Hematopoietic multipotent progenitor cell treated with erythropoietin and hydrocortisone succinate and interleukin-3 and kit ligand, for 17 days (in vitro differentiated cells): ENCODE measurements at places on chromosomes 2 and 18.

DNA sequence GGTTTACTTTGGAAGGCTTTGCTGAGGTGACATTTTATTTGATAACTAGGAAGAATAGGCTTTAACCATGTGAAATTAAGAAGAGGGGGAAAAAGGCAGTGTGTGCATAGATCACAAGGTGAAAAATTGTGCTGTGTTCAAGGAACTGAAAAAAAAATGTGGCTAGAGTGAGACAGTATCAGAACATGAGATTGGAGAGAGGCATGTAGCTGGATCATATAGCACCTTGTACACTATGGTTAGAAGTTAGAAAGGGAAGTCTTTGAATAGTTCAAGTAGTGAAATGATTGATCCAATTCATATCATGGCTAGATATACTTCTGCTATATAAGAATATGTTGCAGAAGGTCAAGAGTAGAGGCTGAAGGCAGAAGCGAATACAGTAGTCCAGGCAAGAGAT lies 12.3 kb upstream of the TNFRSF11A start:
- DNase-seq = no peak

GRCh38 chr2:45886171-45886663 lies 234.7 kb downstream of the PRKCE start:
- DNase-seq = no peak

DNA sequence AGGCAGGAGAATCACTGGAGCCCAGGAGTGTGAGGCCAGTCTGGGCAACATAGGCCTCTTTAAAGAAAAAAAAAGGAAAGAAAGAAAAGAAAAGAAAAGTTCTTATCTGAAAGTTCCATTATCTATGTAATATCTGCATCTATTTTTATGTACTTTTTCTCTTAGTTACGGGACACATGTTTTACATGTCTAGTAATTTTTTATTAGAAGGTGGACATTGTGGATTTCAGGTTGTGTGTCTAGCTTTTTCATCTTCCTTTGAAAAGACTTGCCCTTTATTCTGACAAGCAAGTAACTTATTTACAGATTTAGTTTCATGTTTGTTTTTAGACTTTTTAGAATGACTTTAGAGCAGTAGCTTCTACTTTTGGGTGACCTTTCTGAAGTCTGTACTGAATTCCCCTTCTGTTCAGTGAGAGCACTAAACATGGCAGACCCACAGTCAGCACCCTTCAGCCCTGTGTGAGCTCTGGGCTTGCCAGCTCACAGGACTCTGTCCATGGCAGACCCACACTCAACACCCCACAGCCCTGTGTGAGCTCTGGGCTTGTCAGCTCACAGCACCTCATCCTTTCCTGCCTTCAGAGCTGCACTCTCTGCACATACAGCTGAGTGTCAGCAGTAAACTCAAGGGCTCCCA lies 17.5 kb downstream of the TRAPPC12 start:
- DNase-seq = no peak

GRCh38 chr2:40403233-40403836 lies 48.6 kb downstream of the SLC8A1 start:
- no peak for DNase-seq

DNA sequence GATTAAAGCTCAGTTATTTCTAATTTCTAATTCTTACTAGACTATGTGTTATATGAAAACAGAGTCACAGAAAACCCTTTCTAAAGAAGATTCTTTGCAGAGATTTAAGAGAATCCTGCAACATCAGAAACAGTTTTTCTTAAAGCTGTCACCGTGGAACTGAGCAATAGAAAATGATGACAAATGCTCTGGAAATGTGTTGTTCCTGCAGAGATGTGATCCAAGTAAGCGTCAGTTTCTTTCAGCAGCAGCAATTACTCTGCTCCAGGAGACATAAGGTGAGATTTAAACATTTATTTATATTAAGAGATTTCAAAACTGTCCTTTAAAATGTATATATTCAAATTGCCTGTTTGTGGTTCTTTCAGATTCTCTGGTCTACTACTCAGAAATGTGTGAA lies 350.5 kb upstream of the NETO1 start:
- no peak for DNase-seq

DNA sequence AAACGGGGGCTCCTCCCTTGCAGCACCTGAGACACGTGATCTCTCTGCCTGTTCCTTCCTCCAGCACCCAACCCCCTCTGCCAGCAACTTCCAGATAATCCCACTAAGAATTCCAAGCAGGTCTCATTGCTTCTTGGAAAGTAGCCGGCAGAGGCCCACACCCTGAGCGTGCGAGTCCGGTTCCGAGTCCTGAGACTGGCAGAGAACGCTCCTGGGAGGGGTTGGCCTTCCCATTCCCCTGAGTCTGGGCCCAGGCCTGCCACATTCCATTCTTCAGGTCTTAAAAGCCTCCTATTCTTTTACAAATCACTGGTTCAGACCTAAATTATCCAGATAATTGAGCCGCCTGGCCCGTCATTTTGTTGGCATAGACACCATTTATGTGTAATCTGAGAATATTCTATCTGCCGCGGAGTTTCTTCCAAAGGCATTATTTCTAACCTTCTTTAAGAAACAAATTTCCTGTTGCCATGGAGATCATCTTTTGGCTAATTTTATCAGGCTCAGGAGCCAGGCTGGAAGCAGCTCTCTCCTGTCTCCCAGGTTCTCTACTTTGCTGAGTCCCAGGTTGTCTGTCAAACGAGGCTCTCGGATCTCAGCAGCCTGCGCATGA lies 165.4 kb downstream of the MYCN start:
- no peak for DNase-seq

DNA sequence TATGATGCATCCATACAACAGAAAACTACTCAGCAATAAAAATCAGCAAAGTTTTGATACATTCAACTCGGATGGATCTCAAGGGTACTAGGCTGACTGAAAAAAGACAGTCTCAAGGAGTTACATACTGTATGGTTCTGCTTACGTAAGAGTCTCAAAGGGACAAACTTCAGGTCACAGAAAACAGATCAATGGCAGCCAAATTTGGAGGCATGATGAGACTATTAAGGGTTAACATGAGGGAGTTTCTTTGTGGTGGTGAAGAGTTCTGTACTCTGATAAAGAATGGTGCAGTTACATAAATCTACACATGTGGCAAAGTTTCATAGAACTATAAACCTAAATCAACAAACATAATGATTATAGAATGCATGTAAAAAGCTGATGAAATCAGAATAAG lies 81.4 kb downstream of the COBLL1 start:
- DNase-seq = no peak

DNA sequence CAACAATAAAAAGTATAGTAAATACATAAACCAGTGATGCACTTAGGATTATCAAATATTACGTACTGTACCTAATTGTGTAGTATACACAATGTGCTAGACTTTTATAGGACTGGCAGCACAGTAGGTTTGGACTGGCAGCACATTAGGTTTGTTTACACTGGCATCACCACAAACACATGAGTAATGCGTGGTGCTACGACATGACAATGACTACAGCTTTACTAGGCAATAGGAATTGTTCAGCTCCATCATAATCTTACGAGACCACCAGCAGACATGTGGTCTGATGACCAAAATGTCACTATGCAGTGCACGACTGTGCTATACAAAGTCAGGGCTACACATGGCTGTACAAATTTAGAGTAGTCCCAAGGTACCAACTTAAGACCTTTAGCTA lies 2.3 kb downstream of the MBOAT2 start:
- DNase-seq = peak; percentile 56

DNA sequence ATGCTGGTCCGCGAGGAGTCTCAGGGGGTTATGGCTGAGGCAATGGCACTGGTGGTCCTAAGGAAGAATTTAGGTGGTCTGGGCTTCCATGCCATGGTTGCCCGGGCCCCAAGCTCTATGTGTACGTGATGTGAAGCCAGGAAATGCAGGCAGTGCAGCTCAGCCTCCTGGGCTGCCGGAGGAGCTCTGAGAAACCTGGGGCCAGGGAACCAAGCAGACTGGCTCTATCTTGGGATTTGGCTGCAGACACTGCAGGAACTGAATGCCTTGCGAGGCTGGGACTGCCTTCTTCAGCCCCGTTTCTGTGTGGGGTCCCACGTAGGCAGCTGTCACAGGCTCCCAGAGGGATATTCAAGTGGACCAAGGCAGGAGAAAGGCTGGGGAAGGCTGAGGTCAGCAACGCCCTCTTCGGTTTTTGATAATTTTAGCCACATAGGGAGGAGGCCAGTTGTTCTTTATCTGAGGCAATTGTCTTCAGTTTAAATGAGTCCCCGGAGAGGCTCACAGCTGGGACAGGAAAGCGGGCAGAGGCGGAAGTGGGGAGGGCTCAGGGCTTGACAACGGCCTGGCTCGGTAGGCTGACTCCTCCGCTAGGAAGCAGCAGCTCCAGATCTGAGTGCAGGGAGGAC lies 77.7 kb downstream of the RHOB start:
- DNase-seq = no peak

- DNase-seq = no peak
Observed at GRCh38 chr2:96642564-96643360, at the start of gene FER1L5. FER1L5 (plus strand) TSS chr2:96642764; CDS start chr2:96642837, 73 bp downstream.

DNA sequence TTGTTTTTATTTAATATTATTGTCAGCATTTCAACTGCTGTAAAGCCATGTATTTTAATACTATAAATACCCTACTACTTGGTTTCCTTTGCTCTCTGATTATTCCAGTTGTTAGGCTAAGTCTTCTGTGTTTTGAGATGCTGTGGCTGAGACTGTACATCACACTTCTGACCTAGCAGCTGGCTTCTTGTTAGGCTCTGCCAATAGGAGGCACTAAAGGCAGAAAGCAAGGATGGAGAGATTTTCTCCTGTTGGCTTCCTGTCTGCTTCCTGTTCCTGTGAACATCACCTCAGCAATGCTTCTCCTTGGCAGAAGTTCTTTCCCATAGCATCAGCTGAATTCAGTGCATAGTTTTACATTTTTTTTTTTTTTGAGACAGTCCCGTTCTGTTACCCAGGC lies 68.3 kb upstream of the YPEL5 start:
- no peak for DNase-seq

- DNase-seq = no peak
Observed at GRCh38 chr2:215530191-215530968, 94.5 kb upstream of the FN1 start.

GRCh38 chr2:161384864-161385263 lies 31.2 kb upstream of the TBR1 start:
- DNase-seq = no peak

DNA sequence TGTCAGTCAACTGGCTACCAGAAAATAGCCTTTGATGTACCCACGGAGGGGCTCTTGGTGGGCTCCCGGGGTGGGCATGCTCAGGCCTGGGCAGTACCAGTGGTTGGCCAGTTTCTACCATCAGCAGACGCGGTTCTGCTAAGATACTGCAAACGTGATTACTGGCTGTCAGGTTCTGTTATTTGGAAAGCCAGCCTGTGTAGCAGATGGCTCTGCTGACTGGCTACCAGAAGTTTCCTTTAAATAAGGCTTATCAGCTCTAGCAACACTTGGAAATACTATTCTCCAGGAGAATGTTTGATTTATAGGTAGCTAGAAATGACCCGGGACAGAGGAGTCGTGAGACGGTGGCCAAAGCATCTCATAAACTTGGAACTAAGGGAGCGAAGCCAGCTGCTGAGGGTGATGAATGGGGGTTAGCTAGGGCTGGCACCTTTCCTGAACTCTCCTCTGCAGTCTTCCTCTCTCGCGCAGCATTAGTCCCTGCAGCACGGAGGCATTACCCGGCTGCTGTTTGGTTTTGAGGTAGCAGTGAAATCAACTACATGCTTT lies 171.9 kb downstream of the AGAP1 start:
- DNase-seq = no peak

DNA sequence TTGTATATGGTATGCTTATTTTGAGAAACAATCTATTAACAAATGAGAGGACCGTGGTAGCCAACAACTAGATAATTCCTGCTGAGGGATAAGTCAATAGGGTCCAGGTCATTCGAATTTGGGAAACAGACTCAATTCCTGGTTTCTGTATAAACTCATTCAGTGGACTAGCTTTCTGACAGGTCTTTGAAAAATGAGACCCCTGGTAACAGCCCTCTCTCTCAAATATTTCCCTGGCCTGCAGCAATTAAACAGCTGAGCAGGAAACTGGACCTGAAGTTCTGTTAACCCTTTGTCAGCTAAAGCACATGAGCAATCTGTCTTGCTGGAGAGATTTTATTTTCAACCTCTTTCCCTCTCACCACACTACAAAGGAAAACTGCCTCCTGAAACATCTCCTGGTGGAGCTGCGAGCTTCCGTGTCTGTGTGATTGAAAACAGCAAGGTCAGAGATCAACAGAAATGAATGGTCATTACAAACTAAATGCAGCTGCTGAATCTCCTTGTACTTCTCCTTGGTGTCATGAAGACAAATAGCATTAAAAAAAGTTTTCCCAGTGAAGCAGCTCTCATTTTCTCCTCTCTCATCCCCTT lies 70.3 kb upstream of the CCDC85A start:
- no peak for DNase-seq

- peak; percentile 34 for DNase-seq
Observed at GRCh38 chr2:189142893-189143759, 36.4 kb downstream of the COL5A2 start.

DNA sequence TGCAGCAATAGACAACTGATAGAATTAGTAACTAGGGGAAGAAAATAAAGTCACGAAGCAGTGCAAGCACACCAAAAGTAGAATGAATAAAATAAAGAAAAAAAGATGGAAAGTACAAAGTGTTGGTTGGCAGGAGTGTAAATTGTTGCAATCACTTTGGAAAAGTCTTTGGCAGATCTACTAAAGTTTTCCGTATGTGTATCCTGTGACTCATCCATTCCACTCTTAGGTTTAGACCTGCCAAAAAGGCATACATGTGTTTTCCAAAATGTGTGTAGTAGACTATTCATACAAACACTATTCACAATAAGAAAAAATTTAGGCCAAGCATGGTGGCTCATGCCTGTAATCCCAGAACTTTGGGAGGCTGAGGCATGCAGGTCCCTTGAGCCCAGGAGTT lies 282.1 kb upstream of the FSIP2 start:
- DNase-seq = no peak

DNA sequence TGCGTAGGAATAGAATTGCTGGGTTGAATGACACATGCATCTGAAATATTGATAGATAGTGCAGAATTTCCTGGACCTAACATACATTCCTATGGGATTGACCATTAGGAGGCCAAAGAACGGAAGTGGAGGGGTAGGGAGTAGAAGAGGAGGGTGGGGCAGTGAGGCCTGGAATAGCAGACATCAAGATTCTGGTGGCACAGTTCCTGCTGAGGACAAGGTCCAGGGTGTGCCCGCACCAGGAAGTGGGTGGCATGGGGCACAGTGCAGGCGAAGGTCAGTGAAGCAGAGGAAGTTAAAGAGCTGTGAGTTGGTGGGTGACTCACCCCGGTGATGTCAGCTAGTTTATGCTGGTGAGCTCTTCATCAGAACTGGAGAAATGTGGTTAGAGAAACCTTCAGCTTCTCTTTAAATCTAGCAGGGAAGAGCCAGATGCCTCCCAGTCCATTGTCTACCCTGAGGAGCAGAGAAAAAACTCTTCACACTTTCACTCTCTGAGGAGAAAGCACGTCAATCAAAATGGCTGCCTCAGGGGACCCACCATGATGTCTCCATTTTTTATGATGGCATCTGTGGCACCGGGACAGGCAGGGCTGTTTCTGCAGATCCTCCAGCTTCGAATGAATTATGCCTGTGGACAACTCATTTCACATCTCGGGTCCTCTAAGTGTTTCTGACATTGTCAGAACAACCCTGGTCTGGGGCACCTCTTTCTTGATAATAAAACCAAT lies 55.9 kb upstream of the CTLA4 start:
- no peak for DNase-seq
